ENCODE measurements at places on chromosomes 5 and 9. TPM values are rescaled to one million over a fixed set of nuclear protein-coding genes. Genes with fewer than 3 reads are reported as not detected.

The SPINK6 gene
- total RNA-seq, result not detected

The DMRT3 gene
- total RNA-seq, result not detected

The SV2C gene
- not detected for total RNA-seq

The IFNA2 gene
- total RNA-seq, result not detected

The IL4 gene
- not detected for total RNA-seq

The INSL6 gene
- total RNA-seq, result not detected

The SLC25A48 gene
- total RNA-seq, result not detected

The IL17B gene
- total RNA-seq, result not detected

The FOXD4 gene
- total RNA-seq, result 0.19 TPM

The RNF183 gene
- not detected for total RNA-seq

The FGF1 gene
- total RNA-seq, result under 0.01 TPM

The GZMA gene
- total RNA-seq, result not detected

The EGR1 gene
- 0.98 TPM for total RNA-seq

The ECM2 gene
- under 0.01 TPM for total RNA-seq

The BARHL1 gene
- not detected for total RNA-seq

The SHISAL2B gene
- total RNA-seq, result not detected

The IL5 gene
- total RNA-seq, result not detected

The SLC6A7 gene
- not detected for total RNA-seq

The PKD2L2 gene
- total RNA-seq, result not detected

The PDZD2 gene
- 3.9 TPM for total RNA-seq

The STRBP gene
- 9.4 TPM for total RNA-seq

The IL13 gene
- total RNA-seq, result not detected
